ENCODE measurements at places on chromosomes 2 and 18.

GRCh38 chr2:10303181-10303693 is 533 bp downstream of the HPCAL1 start:
- DNase-seq = peak; percentile 41

DNA sequence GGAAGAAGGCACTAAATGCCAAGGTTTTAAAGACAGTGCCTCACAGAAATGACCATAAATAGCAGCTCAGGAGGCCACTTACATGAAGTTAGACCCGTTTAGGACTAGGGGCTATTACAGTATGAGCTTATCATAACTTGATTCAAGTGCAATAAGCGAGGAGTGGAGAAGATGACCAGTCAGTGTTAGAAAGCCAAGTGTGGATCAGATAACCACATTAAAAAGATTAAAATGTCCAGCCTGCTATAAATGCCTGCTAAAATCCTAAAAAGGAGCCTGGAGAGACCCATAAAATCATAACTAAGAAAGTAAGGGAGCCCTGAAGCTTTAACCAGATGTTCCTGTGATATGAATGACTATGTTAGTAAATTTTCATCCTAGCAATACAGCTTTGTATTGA is 117.5 kb upstream of the ZNF521 start:
- DNase-seq = no peak

DNA sequence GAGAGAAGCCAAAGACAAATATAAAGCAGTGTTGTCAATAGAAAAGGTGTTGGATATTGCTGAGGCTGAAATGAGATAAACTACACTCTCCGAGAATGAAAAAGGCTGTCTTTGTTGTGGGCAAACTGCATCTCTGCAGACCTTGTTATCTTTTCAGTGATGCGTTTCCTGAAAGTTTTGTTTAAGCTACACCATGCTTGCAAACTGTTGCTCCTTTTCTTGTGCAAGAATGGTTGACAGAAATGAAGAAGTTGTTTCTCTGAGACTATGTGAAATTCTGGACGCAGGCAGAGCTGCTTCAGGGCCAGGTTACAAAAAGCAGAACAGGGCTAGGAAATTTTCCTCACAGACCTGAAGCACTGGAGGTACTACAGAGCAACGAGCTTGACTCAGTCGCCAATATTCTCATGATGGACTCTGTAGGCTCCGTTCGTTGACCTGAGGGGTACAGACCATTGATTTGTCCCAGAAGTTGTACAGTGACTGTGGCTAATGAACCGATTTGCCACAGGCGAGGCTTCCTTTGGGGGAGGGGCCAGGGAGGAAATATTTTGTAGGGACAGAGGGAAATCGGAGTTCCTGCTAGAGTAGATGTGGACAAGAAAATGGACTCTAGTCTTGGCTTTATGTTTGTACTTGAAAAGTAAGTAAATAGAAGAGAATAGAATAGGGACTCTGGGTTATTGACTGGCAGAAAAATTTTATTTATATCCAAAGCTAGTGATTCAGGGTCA is 3.5 kb upstream of the ATL2 start:
- DNase-seq = peak; percentile 81

GRCh38 chr2:22076454-22076853 is 952.7 kb downstream of the TDRD15 start:
- no peak for DNase-seq

DNA sequence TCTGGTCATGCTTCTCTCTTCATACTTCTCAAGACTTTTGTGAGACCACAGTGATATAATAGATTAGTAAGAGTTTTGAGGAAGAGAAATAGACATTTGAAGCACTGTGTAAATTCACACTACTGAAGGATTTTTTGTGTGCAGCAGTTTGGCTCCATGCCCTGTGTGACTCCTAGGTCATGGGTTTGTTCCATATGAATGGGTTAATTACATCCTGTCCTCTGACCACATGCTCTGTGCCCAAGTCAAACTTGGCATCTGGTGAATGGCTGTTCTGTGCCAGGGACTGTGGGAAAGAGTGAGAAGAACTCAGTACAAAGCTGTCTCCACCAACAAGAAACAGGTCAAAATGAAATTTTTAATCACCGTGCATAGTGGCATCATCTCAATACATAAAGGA is 304.0 kb downstream of the LNPK start:
- DNase-seq = no peak

GRCh38 chr18:77407733-77408132 is 158.1 kb downstream of the GALR1 start:
- no peak for DNase-seq

DNA sequence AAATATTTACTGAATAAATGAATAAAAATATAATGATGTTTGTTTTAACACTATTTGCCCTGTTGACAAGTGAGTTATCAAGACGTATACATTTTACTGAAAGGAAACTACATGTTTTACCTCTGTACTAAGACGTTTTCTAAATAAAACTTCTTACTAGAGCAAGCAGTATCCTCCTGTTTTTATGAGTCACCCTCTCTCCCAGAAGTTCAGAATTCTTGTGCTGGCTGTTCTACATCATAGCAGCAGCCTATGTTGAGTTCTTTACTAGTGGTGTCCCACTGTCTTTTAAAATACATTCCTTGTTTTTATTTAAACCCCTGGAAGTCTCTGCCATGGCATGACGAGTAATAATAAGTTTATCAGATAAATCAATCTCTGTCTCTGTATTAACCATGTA is 297.4 kb downstream of the CALCRL start:
- DNase-seq = no peak

GRCh38 chr2:59083075-59083828 is 842.1 kb upstream of the FANCL start:
- DNase-seq = peak; percentile 24

GRCh38 chr18:13725566-13726231 is 659 bp downstream of the FAM210A start:
- DNase-seq = no peak

GRCh38 chr2:40341198-40341597 is 110.7 kb downstream of the SLC8A1 start:
- DNase-seq = no peak

DNA sequence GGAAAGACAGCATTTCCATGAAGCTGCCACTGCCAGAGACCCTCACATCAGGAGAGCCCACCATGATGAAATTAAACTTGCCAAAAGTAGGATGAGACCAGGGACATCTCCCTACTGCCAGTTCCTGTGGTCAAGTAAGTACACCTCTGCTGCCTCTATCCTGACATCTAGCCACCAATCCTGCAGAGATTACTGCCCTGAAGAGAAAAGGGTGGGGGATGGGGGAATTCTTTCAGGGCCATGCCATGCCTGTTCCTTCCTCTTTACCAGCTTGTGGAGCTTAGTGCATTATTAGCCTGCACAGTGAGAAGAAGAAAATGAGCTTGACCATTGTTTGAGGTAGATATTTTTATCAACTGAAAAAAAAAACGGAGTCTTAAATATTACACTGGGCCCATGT is 397.2 kb upstream of the CDH2 start:
- DNase-seq = no peak
